Large intestine (tissue), 12 donors: ENCODE measurements at places on chromosomes 7 and 10. TPM values are rescaled to one million over a fixed set of nuclear protein-coding genes. Genes with fewer than 3 reads are reported as not detected.

The VSIR gene
- 47.9 TPM for polyA plus RNA-seq

DNA sequence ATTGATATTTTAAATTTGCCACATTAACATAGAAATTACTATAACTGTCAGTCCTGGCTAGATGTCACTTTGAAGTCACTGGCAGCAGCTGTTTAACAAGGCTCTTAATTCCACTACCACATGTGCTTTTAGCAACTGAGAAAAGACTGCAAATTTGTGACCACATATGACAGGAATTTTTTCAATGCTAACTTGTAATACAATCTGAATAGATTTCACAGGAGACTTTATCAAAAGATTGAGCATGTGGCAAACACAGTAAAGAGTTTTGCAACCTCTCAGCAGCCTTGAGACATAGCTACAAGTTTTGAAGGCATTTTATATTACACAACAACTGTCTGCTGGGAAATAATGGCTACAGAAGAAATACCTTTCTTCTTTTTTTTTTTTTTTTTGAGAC lies 73.0 kb downstream of the MICU1 start:
- peak; percentile 59 for DNase-seq

GRCh38 chr10:30536578-30536977 lies 93.0 kb downstream of the LYZL2 start:
- peak; percentile 70 for DNase-seq

DNA sequence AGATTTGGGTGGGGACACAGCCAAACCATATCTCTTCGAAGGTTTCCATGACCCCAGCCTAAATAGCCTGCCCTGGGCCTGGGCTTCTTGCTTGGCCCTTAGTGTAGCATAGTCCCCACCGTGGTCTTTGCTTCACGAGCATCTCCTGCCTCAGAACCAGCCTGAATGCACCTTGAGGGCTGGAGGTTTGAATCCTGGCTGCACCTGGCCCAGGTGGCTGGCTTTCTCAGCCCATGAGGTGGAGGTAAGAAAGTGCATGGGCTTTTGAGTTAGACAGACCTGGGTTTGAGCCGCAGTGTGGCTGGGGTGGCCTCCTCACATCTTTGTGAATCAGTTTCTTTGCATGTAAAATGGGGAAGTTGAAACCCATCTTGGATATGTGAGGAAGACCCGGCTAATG lies 24.2 kb upstream of the PCBD1 start:
- DNase-seq = no peak
